Kidney epithelial cell (primary cell): ENCODE measurements at places on chromosomes 3 and 15. TPM values are rescaled to one million over a fixed set of nuclear protein-coding genes. Genes with fewer than 3 reads are reported as not detected.

FBLN2 gene
- 6.7 and 6.9 TPM in 2 replicates for total RNA-seq

ITIH1 gene
- total RNA-seq: not detected in 2 replicates

CPEB1 gene
- 3.8 and 5.5 TPM in 2 replicates for total RNA-seq

MAP1A gene
- total RNA-seq: 2.0 and 2.5 TPM in 2 replicates

MYEF2 gene
- total RNA-seq: 34.6 and 45.9 TPM in 2 replicates

IGSF11 gene
- total RNA-seq: not detected in 2 replicates

THOC7 gene
- total RNA-seq: 59.5 and 66.7 TPM in 2 replicates

SOX14 gene
- total RNA-seq: not detected in 2 replicates

CYFIP1 gene
- total RNA-seq: 110 and 120 TPM in 2 replicates

HES1 gene
- total RNA-seq: 45.2 and 50.7 TPM in 2 replicates

SPINK8 gene
- not detected in 2 replicates for total RNA-seq

MKRN3 gene
- total RNA-seq: 3.0 and 3.1 TPM in 2 replicates

BTLA gene
- not detected in 2 replicates for total RNA-seq

LSMEM2 gene
- not detected in 2 replicates for total RNA-seq

ESYT3 gene
- total RNA-seq: 1.9 and 3.5 TPM in 2 replicates

FEZF2 gene
- total RNA-seq: not detected in 2 replicates

THAP10 gene
- 4.2 and 4.8 TPM in 2 replicates for total RNA-seq

MCTP2 gene
- 6.3 and 7.7 TPM in 2 replicates for total RNA-seq

TMEM158 gene
- 1.1 and 5.8 TPM in 2 replicates for total RNA-seq

CHRFAM7A gene
- total RNA-seq: 1.1 and 8.5 TPM in 2 replicates
